Activated naive CD8-positive, alpha-beta T cell treated with anti-CD3 and anti-CD28 coated beads, Interleukin-2, amount 10 ng/mL, durations not matched to agents 7 days and 5 days (primary cell): ENCODE measurements at places on chromosomes 3 and 15.

DNA sequence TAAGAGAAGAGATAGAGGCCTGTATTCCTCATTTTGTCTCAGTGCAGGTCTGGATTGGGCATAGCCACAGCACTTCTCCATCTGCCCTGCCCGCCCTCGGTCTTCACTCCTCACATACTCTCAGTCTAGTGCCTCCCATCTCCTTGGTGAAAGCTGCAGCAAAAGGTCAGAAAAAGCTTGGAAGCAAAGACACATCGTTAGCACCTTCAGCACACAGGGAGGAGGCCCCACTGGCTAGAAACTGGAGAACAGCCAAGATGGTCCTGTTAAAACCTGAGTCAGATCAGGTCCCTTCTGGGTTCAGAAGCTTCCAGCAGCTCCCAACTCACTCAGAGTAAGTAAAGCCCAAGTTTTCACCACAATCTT, 1.6 kb upstream of the KLF15 start:
- no peak for DNase-seq
- no peaks in the 10 kb centered on the region for H3K36me3 ChIP-seq
- H3K27ac ChIP-seq: no peak overlapping the region
- peaks cover 44% of the 10 kb centered on the region for H3K27me3 ChIP-seq
- peaks cover 10% of the 10 kb centered on the region for H3K4me1 ChIP-seq
- H3K4me3 ChIP-seq: no peak overlapping the region

DNA sequence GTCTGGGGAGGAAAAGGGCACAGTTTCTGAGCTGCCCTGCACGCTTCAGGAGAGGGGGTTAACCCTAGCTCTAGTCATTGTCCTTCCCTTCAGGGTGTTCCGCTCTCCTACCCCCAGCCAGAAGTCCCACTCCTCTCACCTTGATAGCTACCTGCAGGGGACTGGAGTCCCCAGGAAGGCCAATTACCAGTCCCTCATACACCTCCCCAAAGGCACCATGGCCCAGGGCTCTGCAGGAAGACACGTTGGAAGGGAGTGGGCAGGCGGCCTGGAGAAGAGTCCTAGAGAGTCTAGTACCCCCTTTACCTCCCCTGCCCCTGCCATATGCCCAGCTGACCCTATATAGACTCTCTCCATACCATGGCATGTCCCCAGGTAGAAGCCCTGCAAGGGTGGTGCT, 7.9 kb downstream of the LTK start:
- H3K4me3 ChIP-seq: no peak overlapping the region
- DNase-seq: no peak
- H3K36me3 ChIP-seq: no peaks in the 10 kb centered on the region
- peaks cover 7% of the 10 kb centered on the region for H3K4me1 ChIP-seq
- peaks cover 67% of the 10 kb centered on the region for H3K27me3 ChIP-seq

DNA sequence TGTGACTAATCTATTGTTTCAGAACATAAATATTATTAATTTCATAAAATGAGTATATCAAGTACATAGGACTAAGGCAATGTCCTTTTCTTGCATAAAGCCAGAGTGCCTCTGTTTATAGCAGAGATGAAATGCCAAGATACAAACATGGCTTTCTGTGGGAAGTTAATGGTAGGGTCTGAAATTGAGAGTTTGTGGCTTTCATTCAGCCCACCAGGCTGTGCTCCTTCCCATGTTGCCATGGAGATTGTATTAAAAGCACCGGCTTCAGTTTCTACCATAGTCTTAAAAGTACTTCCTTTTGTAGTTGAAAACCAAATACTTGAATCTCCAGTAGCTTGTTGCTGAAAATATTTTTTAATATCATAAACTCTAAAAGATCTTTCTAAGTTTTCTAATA, 114.0 kb downstream of the LRRC28 start:
- peaks cover 31% of the 10 kb centered on the region for H3K36me3 ChIP-seq
- H3K27me3 ChIP-seq: no peaks in the 10 kb centered on the region
- no peak for DNase-seq
- H3K4me1 ChIP-seq: peaks cover 2% of the 10 kb centered on the region
- no peak overlapping the region for H3K27ac ChIP-seq
- H3K4me3 ChIP-seq: no peak overlapping the region

DNA sequence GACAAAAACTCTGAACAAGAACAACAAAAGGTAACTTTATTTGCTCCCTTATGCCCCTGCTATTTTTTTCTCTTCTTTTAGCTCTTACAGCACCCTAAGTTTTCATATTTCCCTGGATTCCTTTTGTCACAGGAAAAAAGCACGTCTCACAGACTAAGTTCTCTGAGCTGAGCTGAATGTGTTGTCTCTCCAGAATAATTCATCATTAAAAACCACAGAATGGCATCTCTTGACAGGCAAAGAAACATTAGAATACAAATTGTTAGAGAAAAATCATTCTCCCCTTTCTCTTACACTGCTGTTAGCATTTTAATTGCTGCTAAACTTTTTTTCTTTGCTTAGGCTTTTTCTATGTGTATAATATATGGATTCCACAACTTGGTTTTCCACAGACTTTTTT, 48.7 kb upstream of the SECISBP2L start:
- H3K36me3 ChIP-seq: peaks cover 11% of the 10 kb centered on the region
- DNase-seq: no peak
- no peaks in the 10 kb centered on the region for H3K4me1 ChIP-seq
- H3K27me3 ChIP-seq: no peaks in the 10 kb centered on the region
